Stimulated activated CD4-positive, alpha-beta T cell treated with anti-CD3 and anti-CD28 coated beads, Interleukin-1b, Interleukin-23, amount 100 ng/mL, for 1 hour (primary cell): ENCODE measurements at places on chromosomes 12 and 14.

DNA sequence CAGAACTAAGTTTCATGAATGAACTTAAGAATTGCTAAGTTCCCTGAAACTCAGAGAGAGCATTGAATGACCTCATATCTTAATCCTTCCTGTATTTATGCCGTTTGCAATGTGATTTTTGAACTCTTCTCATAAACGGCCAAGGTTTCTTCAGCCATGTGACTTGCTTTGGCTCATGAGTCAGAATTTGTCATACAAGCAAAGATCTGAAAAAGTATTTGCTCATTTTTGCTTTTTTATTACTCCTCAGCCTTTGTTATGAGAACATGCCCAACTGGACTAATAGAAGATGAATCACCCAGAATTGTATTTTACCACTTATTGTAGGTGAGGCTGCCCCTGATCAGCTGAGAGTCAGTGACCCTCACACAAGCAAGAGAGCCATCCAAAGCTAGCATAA lies 693.8 kb downstream of the BCL11B start:
- no peak for DNase-seq

GRCh38 chr12:108181095-108181454 lies 52.0 kb downstream of the WSCD2 start:
- no peak for DNase-seq

DNA sequence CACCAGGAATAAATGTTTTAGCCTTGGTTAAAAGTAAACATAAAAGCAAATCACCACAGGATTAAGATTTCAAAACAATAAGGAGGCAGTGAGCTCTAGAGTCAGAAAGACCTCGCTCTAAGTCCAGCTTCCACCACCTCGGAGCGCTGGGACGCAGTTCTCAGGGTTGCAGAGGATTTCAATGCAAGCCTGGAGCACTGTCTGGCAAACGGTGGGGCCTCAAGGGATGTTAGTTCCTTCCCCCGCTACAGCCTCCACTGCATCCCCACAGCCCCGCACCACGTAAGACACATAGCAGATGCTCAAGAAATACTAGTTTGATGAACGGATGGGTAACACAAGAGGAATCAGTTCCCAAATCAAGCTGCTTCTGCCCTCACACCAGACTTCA lies 39.3 kb upstream of the TMCC3 start:
- no peak for DNase-seq

DNA sequence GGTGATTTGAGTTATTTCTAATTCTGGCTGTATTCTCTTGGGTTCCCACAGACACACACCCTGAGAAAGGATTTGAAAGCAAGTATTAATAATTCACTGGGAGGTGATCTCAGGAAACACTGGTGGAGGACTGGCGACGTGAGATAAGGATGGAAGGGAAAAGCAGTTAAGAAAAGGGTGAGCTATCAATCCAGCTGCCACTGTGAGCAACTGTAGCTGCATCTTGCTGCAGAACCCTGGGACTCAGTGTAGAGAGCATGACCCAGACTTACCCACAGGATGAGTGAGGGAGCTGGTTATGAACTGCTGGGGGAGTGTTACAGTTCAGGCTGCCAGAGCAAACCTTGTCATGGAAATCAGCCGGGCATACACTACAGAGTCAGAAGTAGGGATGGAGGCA lies 71.9 kb downstream of the RESF1 start:
- no peak for DNase-seq

DNA sequence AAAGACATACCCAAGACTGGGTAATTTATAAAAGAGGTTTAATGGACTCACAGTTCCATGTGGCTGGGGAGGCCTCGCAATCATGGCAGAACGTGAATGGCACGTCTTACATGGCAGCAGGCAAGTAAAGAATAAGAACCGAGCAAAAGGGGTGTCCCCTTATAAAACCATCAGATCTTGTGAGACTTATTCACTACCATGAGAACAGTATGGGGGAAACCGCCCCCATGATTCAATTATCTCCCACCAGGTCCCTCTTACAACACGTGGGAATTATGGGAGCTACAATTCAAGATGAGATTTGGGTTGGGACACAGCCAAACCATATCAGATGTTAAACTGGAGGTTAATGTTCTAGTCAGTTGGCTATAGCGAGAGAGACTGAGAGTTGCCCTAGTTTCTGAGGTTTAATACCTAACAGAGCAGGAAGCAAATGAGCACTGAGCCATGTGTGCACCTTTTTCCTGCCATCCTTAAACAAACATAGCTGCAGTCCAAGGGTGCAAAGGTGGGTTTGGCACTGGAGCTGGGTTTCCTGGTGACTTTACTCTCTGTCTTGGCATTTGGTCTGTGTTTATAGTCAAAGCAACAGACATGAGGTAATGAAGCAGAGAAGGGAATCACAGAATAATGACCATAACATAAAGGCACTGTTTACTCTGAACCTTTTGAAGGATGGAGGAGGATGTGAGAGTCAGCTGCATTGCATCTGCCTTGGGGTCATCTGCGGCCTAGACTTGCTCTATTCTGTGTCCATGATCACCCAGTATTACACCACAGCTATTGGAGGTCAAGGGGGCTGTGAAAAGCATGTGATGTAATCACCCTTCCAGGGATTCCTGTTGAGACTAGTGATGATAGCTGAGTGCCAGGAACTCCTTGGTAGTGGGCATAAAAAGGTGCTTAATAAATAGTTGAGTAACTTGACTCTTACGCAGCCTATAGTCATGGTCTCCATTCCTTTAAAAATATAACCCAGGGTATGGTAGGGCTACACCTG lies 83.6 kb upstream of the USP44 start:
- no peak for DNase-seq
